ENCODE measurements at places on chromosomes 5 and 9.

DNA sequence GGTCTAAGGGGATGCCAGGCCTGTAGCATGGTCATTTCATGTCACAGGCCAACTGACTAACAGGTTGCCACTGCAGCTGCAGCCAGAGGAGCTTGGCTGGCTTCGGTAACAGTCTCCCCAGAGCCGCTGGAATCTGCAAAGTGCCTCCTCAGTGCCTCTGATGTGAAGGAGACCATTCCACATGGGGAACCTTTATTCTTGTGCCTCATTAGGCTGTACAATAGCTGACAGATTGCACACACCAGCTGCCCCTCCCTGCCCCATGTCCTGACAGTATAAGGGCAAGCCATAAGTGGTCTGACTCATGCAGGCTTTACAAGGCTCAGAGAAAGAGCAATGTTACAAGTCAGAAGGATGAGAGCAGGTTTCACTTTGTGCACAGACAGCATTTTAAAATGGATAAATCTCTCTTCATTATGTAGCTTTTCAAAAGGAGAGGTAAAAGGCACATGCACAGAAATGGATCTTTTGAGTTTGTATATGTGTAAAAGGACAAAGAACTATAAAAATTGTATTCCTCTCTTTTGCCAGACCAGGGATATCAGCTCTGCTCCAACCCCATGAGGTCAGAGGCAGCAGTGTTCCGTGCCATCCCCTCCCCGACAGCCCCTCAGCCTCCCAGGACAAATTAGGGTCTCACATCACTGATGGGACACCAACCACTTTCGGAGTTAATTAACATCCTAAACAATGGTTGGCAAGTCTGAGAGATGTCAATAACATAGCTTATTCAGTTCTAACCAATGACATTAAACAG is 467.8 kb downstream of the TMEM232 start:
- peak; percentile 34 for DNase-seq

DNA sequence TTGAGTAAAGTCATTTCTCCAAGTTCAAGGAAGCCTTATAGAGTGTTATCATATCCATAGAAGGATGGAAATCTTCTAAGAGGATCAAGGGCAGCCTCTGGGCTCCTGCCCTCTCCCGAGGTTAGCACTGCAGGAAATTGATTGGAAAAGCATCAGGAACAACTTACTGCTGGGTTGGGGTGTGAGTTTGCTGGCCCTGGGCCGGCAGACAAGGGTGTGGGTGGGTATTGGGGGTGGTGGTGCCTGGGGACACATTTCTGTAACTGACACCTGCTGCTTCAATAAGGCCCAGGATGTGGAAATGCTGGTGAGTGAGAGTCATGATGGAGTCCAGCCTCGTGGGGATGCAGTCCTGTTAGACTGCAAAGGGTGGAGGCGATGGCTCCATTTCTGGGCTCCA is 5.5 kb downstream of the CSF2 start:
- no peak for DNase-seq

GRCh38 chr5:176578391-176578808 is 29.3 kb downstream of the CDHR2 start:
- peak; percentile 59 for DNase-seq

DNA sequence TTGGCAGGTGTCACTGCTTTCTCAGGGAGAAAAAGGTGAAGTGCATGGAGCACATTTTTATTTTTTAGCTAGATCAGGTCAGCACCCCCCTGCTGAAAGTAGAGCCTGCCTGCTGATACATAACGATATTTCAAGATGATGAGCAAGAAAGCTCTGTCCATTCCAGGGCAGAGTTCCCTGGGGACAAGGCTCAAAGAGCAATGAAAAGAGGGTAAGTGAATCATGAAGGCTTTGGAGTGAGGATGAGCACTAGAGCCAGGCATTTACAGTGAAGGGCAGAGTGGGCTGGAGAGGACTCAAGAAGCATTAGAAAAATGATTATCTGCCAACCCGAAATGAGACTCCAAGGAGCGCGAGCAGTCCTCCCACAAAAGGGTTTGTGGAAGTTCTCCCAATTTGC is 345.7 kb downstream of the TLE4 start:
- peak; percentile 42 for DNase-seq

DNA sequence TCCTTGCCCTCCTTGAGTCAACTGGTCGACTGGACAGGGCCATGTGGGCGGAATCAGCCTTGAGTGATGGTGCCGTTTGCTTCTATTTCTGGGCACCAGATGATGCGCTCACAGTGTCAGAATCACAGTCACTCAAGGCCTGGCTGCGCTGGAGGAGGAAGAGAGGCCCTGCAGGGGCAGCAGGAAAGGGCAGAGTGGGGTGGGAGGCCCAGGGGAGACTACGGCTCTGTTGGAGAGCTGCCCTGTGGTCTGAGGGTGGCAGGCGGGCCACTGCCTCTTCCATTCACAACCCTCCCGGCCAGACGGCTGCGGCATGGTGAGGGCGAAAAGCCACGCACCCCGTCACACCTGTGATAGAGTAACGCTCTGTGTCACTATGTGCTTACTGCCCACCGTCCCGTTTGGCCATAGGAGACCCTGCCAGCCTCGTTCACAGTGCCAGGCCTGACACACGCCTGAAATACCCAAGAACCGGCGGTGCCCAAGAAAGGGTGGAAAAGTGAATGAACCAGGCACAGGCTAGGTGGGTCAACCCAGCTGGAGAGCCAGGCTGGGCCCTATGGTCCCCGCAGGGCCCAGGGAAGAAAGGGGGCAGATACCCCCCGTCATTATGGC is 9.9 kb downstream of the PLPP7 start:
- no peak for DNase-seq

DNA sequence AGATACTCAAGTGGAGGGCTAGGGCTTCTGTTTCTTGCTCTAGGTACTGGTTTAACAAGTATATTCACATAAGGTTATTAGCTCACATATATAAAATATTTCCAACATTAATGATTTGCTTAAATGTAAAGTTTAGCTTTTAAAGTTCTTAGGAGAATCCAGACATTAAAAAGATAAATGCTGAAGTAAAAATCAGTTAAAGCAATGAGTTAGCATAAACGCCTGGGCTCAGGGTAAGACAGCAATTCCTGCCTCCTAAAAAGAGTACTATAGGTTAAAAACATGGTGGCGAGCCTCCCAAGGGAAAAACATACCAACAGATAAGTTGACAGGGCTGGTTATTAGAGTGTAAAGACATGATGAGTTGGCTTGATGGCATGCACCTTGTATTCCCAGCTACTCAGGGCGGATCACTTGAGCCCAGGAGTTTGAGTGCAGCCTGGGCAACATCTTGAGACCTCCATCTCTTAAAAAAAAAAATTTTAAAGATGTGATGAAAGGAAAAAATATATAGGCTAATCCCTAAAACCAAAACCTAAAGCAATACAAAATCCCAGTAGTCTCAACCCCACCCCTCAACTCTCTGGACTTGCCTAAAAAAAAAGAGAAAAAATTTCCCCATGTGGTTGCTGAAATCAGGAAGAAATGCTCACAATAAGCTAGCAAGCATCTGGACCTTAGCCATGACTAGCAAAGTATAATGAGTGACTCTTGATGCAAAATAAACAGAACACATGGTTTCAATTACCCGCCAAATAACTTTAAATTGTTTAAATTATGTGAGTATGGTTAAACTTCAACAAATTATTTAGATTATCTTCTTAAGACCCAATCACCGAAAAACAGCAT is 3.6 kb downstream of the GOLPH3 start:
- peak; percentile 43 for DNase-seq

All from AG20443 (cell line).